ENCODE measurements at places on chromosomes 7 and 10.

DNA sequence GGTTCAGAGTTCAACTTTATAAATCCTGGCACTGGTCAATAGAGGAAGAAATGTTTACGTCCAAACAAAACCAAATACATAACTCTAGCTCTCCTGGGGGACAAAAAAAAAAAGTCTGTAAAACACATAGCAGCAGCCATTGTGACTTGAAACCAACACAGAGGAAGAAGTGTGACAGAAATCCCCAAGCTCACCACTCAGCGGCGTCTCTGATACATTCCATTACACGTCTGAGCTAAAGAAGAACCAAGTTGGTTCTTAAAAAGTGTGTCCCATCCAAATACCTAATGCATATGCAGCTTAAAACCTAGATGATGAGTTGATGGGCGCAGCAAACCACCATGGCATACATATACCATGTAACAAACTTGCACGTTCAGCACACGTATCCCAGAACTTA lies 58.3 kb upstream of the NANOS1 start:
- no peak for DNase-seq

GRCh38 chr7:25527665-25528170 lies 299.4 kb upstream of the NPVF start:
- no peak for DNase-seq

- no peak for DNase-seq
Measured at GRCh38 chr10:12165999-12166775, 29.5 kb downstream of the NUDT5 start.

- DNase-seq: no peak
Measured at GRCh38 chr7:38554586-38554985, 76.6 kb downstream of the AMPH start.

GRCh38 chr7:105209870-105210269 lies 178.9 kb downstream of the SRPK2 start:
- no peak for DNase-seq

- no peak for DNase-seq
Measured at GRCh38 chr7:80902019-80902418, 16.8 kb downstream of the SEMA3C start.

- DNase-seq: no peak
Measured at GRCh38 chr10:50909334-50910014, 24.0 kb upstream of the A1CF start.

- no peak for DNase-seq
Measured at GRCh38 chr7:138785587-138786437, 12.0 kb upstream of the TMEM213 start.

GRCh38 chr10:71804077-71804476 lies 30.8 kb upstream of the VSIR start:
- DNase-seq: no peak

GRCh38 chr10:69047111-69047832 lies 40.6 kb upstream of the SRGN start:
- no peak for DNase-seq

DNA sequence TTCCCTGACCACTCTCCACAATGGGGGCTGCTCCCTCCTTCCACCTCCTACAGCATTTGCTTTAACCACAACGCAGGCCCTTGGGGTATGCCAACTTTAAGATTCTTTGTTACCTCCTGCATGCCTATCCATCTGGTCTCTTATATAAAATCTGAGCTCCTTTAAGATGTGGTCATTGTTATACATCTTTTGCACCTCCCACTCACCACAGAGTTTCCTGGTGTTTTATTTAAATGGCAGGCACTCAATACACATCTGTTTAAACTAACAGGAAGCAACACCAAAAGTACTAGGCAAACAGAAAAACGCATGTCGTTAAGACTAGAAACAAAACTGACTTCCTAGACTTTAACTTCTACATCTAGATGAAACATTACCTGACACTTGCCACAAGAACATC lies 36.3 kb downstream of the SLC25A13 start:
- DNase-seq: no peak

GRCh38 chr10:4635883-4636282 lies 190.1 kb upstream of the AKR1E2 start:
- no peak for DNase-seq

GRCh38 chr10:111593578-111593977 lies 516.7 kb downstream of the ADRA2A start:
- no peak for DNase-seq

DNA sequence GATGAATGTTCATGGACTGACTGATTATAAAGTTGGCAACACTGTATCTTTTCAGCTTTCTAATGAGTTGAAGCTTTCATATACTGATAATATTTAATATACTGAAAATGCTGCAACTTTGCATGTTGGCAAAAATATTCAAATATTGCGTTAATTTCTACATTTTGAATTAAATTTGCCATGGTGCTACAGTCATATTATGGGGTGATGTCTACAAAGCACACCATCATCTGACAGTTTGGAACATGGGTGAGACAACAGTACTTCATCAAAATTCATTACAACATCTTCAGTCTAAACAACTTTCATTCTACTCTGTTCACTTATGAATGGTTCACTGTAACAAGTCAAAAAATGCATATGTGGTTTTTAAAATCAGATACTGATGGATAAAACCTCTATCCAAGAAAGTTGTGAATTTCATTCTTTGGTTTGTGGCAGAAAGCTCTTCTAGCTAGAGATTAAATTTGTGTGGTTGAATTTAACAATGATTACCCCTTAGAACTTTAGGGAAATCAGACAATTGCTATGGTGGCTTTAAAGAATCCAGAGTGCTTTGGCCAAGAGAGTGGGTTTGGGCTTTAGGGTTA lies 136.4 kb downstream of the TMEM26 start:
- DNase-seq: no peak

GRCh38 chr7:101604331-101604933 lies 24.7 kb downstream of the MYL10 start:
- no peak for DNase-seq

GRCh38 chr10:89404104-89405047 lies 10.0 kb upstream of the IFIT5 start:
- no peak for DNase-seq

DNA sequence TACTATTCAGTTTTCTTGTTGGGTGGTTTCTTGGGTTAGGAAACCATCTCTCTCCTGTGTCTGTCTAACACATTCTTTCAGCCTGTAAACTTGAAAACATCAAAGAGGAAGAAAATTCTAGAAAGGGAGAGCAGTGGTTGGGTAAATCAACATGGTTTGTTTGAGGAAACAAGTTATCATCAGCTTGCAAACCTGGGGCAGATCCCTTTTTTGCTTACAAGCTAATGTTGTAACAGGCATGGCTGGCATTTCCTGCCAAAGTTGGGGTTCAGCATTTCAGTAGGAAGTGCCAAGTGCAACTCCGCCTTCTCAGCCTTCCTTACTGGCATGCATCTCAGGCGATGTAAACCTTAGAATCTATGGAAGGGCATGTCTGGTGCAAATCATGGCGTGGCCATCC lies 112.6 kb downstream of the EEPD1 start:
- no peak for DNase-seq

GRCh38 chr7:85883-86515 lies 106.4 kb upstream of the FAM20C start:
- no peak for DNase-seq

GRCh38 chr7:88826222-88826621 lies 30.7 kb upstream of the TEX47 start:
- DNase-seq: no peak

- no peak for DNase-seq
Measured at GRCh38 chr10:45418417-45418848, 44.4 kb downstream of the ALOX5 start.

- DNase-seq: no peak
Measured at GRCh38 chr10:114719311-114719710, 61.2 kb upstream of the ABLIM1 start.

- no peak for DNase-seq
Measured at GRCh38 chr10:51747216-51747615, 47.8 kb upstream of the CSTF2T start.

DNA sequence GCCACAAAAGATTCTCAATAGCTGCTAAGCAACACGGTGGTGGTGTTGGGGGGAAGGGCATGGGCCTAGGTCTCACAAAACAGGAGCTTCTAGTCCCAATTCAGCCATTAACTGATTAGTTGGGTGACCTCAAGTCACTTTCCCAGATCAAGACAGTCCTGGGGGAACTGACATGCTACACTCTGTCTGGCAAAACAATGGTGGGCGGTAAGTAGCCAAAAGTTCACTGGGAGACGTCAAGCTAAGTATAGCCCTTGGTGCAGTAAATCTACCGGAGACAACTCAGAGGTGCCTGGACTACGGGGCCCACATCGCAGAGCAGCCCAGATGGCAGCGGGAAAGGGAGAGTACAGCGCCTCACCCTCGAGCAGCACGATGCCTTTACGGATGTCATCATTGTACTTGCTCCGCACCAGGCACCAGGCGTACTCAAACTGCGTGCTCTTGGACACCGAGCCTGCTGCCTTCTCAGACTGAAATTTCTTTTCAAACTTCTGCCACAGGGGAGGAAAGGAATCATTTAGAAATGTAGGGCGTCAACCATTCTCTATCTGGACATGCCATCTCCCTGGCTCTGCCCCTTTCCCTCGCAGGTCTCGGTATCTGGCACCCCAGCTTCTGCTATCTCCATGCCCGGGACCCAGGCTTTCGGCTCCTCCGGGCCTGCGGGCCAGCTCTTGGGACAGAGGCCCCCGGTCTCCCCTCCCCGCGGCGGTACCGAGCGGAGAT lies 1.1 kb downstream of the FIS1 start:
- no peak for DNase-seq

GRCh38 chr10:122077311-122077875 lies 88.4 kb downstream of the TACC2 start:
- no peak for DNase-seq

GRCh38 chr10:89122433-89123051 lies 84.6 kb downstream of the CH25H start:
- DNase-seq: no peak

DNA sequence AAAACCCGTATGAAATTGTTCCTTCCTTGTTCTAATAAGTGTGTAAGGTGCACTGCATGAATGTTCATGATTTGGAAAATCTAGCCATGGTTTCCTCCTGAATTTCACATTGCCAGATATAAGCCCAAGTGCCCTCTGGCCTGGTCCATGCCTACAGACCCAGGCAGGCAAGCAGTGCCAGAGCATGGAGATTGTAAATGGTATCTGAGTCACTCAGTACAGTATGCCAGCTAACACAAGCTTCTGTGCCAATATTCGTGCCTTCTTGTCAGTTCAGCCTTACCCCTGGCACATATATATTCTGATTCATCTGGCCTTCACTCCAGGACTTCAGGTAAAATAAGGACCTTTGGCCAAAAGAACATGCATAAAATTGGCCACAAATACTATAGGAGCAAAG lies 38.4 kb upstream of the PDE1C start:
- DNase-seq: no peak

- DNase-seq: no peak
Measured at GRCh38 chr7:52749880-52750279, 285.6 kb upstream of the POM121L12 start.

DNA sequence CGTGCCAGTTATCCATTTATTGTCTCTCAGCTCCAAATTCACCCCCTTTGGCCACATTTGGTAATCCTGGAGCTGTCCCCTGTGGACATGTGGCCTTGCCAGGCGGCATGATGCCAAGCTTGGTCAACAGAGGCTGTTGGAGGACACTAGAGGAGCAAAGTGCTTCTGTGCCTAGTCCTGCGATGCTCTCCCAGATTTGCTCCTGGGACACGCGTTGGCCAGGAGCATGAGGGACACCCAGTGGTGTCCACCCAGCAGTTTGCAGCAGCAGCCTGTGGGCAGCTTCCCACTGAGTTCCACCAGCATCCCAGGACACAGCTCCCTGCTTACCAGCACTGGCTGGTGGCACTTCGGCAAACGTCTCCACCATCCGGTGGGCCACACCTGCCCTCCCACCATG lies 55.5 kb upstream of the STEAP1B start:
- DNase-seq: no peak

GRCh38 chr10:97664282-97664850 lies 22.7 kb downstream of the AVPI1 start:
- no peak for DNase-seq

GRCh38 chr7:16130111-16131110 lies 290.9 kb downstream of the CRPPA start:
- no peak for DNase-seq

GRCh38 chr7:158992759-158993158 lies 136.4 kb downstream of the DYNC2I1 start:
- no peak for DNase-seq

DNA sequence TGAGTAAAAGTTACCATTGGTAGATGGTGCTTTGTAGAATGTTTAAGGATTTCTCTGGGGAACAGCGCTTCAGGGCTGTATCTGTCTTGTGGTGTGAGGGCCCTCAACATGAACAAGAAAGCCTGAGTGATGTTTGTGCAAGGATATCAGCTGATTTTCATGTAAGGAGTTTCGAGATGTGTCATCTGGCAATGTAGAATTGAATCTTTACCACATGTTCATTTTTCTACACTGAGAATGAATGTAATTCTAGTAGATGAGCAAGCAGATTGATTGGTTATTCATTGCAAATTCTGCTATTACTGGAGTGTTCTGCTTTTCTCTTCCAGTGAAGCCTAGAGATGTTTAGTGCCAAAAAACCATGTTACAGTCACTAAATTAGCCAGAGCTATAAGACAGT lies 87.7 kb downstream of the ST7 start:
- DNase-seq: no peak

- DNase-seq: no peak
Measured at GRCh38 chr7:2639181-2639681, 7.4 kb downstream of the TTYH3 start.

- no peak for DNase-seq
Measured at GRCh38 chr10:132176623-132177500, 9.9 kb upstream of the DPYSL4 start.

GRCh38 chr7:41869091-41869490 lies 166.2 kb upstream of the INHBA start:
- no peak for DNase-seq

- no peak for DNase-seq
Measured at GRCh38 chr7:132333301-132333700, 243.0 kb downstream of the PLXNA4 start.

GRCh38 chr10:104329735-104330134 lies 8.5 kb downstream of the ITPRIP start:
- no peak for DNase-seq

DNA sequence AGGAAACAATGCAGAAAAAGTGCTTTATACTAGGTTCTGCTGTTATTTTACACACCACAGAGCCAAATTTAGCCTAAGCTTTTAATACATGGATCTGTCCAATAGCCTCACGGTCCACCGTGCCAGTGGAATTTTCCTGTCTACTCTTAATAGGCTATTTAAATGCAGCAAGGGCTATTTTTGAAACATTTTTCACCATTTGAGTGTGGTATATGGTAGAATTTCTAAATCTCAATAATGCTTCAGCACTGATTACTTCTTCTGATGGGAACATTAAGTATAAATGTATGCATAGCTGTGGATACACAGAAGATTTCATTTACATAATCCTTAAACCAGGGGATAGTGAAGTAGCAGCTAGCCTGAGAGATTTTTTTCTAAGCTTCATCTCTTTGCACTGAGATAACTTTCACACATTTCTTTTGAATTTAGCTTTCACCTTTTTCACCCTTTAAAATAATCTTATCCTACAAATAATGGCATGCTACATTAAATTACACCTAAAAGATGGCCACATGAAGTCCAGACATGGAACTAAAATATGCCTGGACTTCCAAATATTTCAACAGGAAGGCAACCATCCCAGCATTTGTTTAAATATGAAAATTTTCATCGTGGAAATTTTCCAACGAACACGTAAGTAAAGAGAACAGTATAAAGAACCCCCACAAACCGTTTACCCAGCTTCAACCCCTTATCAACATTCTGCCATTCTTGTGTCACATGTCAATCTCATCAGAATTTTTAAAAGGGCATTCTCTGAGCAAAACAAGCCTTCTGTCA lies 45.4 kb downstream of the AMPH start:
- DNase-seq: no peak

- DNase-seq: peak; percentile 7
Measured at GRCh38 chr10:43046288-43046991, 30.4 kb upstream of the RET start.

GRCh38 chr7:125878988-125879387 lies 949.4 kb upstream of the POT1 start:
- no peak for DNase-seq

All from tibial nerve (tissue), 4 donors.